ENCODE measurements at places on chromosomes 1 and 21.
A peak's percentile ranks its signal among the peaks of the same experiment; 100 is the strongest.

DNA sequence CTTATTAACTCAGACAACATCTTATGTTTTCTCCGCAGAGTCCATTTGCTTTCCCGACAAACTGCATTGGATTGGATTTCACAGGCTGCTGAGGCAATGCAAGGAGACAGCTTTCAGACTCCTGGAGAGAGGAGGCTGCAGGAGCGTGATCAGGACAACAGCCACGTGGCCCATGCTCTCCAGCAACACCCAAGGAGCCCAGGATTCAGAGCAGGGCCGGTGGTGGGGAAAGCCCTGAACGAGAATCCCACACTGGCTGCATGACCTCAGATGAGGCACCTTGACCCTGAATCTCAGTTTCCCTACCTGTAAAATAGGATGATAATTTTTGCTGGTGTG lies 78.3 kb upstream of the NFASC start:
- no peak for DNase-seq

- DNase-seq, result no peak
Observed at GRCh38 chr1:40919475-40920011, 57.4 kb upstream of the CITED4 start.

DNA sequence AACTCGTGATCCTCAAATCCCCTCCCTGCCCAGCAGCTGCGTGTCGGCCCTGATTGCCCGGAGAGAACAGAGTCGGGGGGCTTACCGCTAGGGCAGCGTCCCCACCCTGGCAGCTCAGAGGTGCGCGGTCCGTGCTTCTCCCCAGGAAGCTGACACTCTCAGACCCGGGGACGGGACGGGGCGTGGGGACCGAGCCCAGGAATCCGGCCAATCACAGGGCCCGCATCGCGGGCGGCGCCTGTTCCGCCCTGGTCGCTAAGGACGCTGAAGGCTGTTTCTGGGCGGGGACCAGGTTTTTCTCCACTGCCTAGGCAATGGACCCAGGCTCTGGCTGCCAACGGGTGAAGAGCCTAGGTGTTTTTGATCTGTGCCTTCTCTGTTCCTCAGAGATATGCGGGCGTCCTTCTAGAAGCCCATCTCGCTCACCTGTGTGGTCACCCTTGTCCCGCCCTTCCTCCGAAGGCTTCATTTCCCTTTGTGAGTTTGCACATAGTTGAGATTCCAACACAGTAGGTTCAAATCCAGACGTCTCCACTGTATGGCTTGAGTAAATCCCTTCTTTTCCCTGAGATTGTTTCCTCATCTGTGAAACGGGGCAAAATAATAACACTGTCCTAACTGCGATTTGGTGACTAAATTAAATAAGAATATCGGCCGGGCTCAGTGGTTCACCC lies at the start of gene C1orf87:
C1orf87 (minus strand) TSS at position 166 of the 674 bp plus-strand sequence. CDS start 1,127 bp downstream, outside the sequence.
- no peak for DNase-seq

DNA sequence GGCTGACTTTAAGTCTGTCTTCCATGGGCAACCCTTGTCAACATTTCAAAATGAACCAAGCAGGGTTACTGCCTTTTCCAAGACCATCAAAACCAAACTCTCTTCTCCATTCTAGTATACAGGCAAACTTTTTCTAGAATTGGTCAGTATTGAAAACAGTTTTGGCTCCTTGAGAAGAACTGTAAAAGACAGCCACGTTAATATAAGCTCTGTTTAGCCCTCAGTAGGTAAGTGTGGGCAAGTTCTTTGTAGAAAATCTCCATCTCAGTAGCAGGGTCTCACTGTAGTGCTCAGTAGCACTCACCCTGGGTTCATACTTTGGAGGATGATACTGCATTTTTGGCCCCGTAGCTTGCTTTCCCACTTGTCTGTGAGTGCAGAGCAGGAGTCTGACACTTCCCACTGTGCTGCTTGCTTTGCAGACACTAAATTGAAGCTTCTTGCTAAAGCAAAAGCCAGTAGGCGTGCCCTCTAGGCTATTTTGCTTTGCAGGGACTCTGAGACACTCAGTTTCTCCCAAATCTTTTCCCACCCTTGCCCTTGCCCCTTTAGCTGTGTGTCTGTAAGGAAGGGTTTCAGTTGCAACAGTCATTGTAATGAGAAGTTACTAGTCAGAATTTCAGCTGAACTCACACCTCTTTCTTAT lies 34.3 kb upstream of the CACYBP start:
- no peak for DNase-seq

GRCh38 chr1:151710187-151710840 lies 6.3 kb downstream of the CELF3 start:
- peak; percentile 43 for DNase-seq

- DNase-seq, result no peak
Observed at GRCh38 chr1:205293350-205294074, 28.0 kb downstream of the NUAK2 start.

GRCh38 chr1:77670330-77670729 lies 12.1 kb downstream of the ZZZ3 start:
- DNase-seq, result no peak

- no peak for DNase-seq
Observed at GRCh38 chr1:55192093-55192492, 23.1 kb downstream of the USP24 start.

GRCh38 chr21:14949603-14950002 lies 115.2 kb downstream of the NRIP1 start:
- DNase-seq, result no peak

- DNase-seq, result peak; percentile 37
Observed at GRCh38 chr1:111585447-111586086, 34.0 kb upstream of the RAP1A start.

- DNase-seq, result no peak
Observed at GRCh38 chr1:109902204-109902985, 8.3 kb upstream of the CSF1 start.

GRCh38 chr1:176479971-176480370 lies 17.0 kb downstream of the PAPPA2 start:
- DNase-seq, result no peak

- DNase-seq, result no peak
Observed at GRCh38 chr1:55512466-55512865, 297.3 kb upstream of the USP24 start.

GRCh38 chr1:38073534-38074301 lies 27.1 kb upstream of the POU3F1 start:
- DNase-seq, result no peak

DNA sequence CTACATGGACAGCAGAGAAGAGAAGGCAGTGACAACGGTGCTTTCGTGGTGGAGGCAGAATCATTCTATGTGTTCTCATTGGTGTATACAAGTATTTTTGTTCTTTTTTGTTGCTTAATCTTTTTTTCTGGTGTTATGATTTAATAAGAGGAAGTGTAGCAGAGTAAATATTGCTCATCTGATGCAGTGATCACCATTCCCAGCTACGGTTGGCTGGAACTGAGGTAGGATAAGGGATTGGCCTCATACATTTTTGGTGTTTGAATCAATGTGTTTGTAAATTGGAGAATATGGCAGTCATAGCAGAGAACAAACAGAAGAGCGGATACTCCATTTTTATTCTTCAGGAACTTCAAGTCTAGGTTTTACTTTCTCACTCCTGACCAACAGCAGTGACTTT lies 76.6 kb downstream of the UBE2U start:
- DNase-seq, result no peak

DNA sequence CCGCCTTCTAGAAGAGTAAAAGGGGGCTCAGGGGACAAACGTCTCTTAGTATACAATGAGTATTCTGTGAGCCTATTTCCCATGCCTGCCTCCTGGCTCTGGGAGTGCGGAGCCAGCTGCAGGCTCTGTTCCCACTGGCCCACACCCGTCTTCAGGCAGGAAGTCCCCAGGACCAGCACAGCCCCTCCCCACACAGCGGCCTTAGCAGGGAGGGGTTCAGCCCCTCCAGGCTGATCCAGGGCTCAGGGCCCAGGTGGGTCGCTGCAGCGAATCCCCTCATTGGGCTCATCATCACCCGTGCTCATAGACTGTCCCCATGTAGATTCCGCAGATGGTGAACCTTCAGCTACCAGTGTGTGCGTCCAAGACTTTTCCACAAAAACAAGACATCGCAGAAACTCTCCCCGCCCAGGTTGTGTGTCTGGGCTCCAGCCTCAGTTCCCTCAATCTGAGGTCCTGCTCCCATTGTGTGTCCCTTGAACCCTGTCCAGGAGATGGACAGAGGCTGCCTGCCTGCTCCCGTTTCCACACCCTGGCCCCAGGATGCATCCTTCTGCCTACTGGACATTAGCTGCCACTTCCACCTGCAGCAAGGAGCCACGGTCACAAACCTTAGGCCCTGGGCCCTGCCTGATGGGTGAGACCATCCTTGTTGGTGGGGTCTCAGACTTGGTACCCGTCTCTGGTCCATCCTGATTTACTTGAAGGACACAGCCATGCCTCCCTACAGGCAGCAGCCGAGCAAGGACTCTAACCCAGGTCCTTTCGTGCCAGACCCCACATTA lies 39.4 kb downstream of the NENF start:
- no peak for DNase-seq

GRCh38 chr1:189216886-189217285 lies 1260.8 kb downstream of the BRINP3 start:
- DNase-seq, result no peak

GRCh38 chr1:75203415-75204277 lies 69.5 kb downstream of the LHX8 start:
- peak; percentile 41 for DNase-seq

DNA sequence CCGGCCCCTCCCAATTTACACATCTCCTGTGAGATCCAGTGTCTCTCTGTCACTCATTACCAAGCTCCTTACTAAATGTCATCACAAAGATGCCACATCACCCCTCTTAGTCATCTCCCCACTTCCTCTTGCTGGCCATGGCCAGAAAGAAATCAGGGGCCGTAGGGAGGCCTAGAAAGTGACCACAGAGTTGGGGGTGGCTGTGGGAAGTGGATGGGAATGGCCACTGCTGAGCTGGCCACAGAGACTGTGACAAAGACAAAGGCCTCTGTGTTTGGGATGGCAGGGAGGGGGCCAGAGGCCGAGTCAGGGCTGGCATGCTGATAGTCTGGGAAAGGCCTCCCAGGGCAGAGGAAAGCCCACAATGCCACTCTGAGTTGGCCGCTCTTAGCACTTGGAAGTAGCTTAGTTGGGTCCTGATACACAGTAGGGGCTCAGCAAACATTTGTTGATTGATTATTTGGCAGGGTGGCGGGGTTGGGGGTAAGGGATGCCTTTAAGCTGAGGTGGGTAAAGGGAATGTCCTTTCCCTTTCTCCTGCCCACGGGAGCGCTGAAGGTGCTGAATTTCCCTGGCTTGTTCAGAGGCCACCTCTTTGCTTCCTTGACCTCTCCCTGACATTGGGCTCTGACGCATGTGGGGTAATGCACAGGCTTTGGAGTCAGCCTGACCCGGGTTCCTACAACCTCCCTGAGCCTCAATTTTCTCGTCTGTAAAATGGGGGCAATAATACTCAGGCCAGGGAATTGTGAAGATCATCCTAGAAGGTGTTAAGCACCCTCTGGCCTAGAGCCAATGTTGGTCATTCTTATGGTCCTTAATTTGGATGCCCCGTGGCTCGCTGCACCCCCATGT lies 13.2 kb downstream of the NAV1 start:
- peak; percentile 96 for DNase-seq

DNA sequence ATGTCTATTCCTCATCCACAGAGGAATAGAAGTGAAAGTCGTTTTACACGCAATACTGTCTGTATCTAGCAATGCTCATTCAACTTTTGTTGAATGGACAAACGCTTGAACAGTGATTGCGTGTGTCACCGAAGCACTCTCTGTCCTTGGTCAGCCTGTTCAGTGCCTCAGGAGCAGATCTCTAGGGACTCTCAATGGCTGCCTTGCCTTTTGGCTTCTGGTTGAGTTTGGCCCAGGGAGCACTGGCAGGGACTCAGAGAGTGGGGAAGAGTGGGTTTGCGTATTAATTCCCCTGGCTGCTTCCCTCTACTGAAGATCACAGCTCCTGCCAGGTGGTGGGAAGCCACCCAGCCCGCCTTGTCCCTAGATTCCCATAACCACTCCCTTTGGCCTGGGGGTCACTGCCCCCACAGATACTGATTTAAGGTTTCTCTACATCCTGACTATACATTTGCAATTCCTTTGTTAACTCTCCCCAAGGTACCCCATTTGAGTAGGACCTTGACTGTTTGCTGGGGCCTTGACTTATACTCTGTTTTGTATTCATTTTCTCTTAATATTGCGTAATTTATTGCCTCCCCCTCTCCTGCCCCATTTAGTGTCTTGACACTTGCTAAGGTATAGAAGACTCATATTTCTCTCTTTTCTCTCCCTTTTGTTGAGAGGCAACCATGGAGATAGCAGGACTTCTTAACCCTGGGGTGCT lies 61.7 kb upstream of the USP24 start:
- DNase-seq, result peak; percentile 34

DNA sequence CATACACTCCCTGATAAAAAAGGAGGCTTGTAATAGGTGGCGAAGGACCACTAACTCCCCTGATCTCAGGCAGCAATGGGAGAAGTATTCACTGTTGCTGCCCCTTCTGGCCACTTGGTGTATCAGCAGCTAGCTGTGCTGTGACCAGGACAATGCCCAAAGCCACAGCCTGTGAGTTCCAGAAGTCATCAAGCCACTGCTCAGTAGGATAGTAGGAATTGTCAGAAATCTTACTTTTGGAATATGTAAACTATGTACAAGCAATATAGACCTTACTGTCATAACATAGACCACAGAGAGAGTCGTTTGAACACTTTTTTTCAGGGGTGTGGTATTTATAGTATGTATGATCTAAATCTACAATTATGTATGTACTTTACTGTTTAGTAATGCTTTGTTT lies 248.3 kb upstream of the CAMK1G start:
- peak; percentile 40 for DNase-seq

DNA sequence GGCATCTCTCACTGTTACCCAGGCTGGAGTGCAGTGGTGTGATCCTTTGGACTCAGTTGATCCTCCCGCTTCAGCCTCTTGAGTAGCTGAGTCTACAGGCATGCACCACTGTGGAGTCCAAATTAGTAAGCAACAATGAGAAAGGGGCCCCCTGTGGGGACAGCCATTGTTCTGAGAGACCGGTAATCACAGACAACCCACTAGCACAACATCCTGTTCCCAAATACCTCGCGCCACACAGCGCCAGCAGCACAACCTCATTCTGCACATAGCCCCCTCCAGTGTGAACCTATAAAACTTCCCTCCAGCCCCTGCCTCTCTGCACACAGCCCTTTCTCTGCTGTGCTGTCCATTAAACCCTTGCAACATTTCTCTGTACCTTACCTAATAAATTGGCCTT lies 226.4 kb downstream of the DYRK1A start:
- DNase-seq, result no peak

DNA sequence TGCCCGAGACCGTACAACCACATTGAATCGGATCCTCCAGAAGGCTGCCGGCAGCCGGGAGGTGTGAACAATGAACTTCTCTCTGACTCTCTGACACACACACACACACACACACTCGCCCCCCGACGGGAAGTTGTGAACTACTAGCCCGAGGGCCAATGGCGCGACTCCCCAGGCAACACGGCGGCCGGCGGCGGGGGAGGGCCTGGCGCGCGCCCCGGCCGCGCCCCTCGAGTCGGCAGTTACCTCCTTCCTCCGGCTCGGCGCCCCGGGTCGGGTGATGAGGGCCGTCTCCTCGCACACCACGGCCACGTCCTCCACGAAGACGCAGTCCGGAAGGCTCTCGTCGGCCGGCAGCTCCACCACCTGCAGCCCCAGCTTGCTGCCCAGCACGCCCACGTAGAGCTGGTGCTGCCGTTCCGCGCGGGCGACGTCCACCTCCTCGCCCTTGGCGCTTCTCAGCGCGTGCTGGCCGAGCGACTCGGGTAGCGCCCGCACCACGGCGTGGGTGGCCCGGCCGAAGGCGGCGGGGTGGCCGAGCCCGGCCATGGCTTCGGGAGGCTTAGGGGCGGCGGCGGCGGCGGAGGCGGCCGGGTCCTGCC lies 361 bp downstream of the DDAH1 start:
- DNase-seq, result peak; percentile 11

Measured in suppressor macrophage treated with lipopolysaccharide for 4 hours (primary cell).